ENCODE measurements at places on chromosomes 16 and 17.

GRCh38 chr16:4052801-4053293 is 63.4 kb downstream of the ADCY9 start:
- DNase-seq: peak; percentile 17

DNA sequence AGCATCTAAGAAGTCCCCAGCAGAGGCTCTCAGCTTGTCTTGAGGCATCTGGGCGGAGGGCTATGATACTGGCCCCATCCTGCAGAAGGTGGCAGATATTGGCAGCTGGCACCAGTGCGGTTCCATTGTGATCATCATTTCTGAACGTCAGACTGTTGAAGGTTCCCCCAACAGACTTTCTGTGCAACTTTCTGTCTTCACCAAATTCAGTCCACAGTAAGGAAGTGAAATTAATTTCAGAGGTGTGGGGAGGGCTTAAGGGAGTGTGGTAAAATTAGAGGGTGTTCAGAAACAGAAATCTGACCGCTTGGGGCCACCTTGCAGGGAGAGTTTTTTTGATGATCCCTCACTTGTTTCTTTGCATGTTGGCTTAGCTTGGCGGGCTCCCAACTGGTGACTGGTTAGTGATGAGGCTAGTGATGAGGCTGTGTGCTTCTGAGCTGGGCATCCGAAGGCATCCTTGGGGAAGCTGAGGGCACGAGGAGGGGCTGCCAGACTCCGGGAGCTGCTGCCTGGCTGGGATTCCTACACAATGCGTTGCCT is at the start of gene CIITA:
Gene CIITA, plus strand, starts transcription at position 404 of the 543 bp plus-strand sequence. Its CDS starts 129 bp downstream, at position 533.
- DNase-seq: peak; percentile 97

- DNase-seq: no peak
These were observed 358.3 kb downstream of the SEC14L1 start for GRCh38 chr17:77498791-77499698.

DNA sequence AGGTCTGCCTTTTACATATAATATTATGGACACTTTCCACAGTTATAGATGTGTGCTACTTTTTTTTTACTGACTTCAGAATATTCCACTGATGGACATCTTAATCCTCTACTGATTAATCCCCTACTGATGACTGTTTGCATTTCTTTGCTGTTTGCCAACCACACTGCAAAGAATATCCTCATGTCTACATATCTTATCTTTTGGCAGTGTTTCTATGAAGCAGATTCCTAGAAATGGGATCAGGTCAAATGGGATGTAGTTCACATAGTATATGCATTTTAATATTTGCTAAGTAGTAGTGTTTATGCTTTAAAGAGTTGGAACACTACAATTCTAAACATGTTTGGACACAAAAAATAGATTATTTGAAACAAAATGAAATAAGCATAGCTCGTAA is 3.2 kb downstream of the CCL3 start:
- no peak for DNase-seq

GRCh38 chr17:50003911-50004310 is 8.9 kb upstream of the DLX3 start:
- DNase-seq: no peak

DNA sequence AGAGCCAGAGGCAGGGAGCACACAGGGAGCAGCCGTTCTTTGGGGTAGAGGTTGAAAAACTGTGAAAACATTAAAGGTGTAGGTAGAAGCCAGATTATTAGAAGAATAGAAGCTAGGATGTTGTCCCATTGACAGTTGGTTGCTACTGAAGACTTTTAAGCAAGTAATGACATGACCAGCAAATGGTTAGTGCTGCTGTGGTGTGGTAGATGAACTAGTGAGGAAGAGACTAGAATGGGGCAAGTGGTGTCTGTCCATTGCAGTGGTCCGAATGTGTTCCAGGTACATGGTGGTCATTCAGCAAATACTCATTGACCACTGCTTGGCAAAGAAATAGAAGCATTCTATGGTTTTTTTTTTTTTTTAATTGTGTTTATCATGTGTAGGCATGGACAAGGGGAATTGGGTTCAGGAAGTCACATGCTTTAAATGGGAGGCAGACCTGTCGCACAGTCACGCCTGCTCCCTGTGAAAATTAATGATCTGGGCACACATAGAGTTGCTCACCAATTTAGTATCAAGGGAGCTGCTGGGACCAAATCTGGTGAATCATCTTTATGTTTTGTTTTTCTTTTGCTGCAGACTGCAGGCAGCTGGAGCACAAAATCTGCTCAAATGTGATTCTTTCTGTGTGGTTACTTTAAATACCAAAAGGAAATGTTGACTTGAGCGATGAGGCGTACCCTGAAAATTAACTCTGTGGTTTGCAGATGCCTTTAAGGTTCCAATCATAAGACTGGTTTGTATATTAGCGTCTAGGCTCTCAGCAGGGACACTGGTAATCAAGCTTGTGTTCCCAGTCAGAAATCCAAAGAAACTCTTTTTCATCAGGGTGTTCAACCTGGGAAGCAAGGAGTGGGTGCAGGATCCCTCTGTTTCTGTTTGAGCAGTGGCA is 30.7 kb downstream of the YPEL2 start:
- peak; percentile 95 for DNase-seq

DNA sequence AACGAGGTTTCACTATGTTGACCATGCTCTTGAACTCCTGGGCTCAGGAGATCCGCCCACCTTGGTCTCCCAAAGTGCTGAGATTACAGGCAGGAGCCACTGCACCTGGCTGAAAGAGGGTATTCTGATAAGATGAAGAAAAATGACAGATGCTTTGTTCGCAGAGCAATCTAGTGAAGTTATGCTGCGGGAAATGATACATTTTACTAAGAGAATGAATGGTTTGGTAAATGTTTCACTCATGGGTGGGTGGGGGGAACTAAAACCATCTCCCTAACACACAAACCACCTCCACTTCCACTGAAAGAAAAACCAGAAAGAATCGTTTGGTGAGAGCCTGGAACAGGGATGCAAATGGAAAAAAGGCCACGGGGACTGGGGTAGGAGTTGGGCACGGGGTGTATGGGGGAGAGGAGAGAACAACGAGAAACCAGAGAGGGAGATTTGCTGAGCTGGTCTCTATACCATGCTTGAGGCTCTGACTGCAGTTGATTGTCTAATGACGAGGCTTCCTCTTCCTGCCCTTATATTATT is 19.0 kb upstream of the XYLT2 start:
- no peak for DNase-seq

- no peak for DNase-seq
These were observed 2.4 kb upstream of the EIF1 start for GRCh38 chr17:41686281-41686680.

DNA sequence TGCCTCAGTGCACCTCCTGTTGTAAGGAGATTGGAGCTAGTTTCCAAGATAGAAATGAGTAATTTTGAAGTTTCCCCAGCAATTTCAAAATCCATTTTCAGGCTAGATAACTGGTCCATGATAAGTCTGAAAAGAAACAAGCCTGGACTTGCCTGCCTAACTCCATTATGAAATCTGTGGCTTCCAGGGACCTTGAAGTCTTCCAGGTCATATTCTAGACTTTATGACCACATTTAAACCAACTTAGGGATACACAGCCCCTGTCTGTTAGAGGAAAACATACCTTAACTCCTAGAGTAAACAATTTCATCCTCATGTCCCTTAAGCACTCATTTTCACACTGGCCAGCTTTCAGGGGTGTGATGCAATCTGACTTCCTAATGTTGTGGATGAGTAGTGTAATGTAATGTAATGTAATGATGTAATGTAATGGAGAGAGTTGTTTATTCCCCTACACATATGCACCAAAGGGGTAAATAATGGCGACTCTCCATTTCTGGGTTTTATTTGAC is 96.7 kb upstream of the FAM20A start:
- DNase-seq: no peak

DNA sequence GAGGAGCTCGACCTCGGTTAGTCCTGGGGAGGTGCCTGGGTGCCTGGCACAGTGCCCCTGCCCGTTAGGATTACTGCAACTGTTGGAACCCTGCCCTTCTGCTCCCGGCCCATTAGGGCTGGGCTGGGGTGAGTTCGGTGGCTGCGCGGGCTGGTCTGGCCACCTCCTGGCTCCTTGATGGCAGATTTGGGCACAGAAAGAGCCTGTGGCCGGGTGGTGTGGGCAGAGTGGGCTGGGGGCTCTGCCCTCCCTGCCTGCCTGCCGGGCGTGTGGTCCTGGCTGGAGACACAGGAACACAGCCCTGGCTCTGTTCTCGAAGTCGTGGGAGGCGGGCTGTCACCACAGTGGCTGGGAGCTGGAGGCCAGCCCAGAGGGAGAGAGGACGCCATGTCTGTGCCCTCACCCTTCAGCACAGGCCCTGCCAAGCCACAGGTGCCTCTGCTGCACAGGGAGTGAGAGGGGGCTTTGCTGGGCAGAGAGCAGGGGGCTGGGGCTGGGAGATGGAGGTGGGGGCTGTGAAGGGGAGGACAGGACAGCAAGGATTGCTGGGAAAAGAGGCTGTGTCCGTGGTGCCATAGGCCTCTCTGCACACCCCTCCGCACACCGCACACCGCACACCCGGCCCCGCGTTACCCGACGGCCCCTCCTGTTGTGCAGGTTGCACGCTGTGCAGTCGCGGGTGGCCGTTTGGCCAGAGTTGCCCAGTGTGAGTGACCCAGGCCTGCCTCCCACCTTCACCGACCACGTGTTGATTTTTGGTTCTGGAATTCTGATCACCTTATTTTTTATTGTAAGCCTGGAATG is 236.6 kb upstream of the GSE1 start:
- DNase-seq: peak; percentile 35

GRCh38 chr17:35254107-35254773 is 11.4 kb downstream of the SLFN5 start:
- peak; percentile 96 for DNase-seq

DNA sequence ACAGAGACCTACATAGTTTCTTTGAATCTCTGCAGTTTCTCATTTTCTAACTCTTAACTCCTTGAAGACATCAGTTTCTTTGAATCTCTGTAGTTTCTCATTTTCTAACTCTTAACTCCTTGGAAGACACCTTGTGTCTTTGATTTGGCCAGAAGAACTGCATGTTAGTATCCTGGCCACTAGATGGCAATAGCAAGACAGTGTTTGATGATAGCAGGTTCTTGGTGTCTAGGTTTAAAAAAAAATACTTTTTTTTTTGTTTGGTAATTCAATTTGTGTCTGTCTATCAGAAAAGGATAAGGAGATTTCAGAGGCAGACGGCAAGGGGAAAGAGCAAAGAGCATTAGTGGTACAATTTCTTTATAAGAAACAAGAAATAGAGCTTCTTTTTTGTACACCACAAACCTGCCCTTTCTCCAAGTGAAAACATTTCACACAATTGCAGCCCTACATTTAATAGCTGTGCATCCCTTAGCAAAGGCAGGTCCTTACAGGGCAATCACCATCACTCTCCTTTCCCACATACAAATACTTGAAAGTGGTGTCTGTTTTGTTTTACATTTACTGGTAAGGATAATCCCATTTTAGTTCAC is 1324.9 kb upstream of the CDH8 start:
- peak; percentile 61 for DNase-seq

- no peak for DNase-seq
These were observed 84.1 kb upstream of the CPHXL start for GRCh38 chr16:75810342-75810741.

DNA sequence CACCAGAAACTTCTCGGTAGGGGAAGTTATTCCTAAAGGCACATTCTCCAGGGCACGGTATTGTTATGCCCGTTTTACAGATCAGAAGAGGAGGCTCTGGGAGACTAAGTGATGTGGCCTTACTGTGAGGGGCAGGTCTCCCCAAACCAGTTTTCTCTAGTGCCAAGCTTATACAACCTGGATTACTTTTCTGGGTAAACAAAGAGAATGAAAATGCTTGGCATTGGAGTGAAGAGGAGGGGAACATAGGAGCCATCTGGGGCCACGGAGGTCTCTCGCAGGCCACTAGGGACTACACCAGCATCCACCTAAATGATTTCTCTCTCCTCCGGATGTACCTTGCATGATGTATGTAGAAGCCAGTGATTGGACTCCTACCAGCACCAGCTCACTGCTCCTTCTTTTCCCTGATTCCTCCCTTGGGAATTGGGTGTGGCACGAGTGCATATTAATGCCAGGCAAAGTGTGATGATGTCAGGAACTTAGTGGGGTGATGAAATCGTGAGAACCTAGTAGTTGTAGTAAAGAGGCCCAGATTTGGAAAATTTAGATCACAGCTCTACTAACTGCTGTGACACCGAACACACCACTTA is 674 bp downstream of the TOM1L1 start:
- DNase-seq: peak; percentile 33

DNA sequence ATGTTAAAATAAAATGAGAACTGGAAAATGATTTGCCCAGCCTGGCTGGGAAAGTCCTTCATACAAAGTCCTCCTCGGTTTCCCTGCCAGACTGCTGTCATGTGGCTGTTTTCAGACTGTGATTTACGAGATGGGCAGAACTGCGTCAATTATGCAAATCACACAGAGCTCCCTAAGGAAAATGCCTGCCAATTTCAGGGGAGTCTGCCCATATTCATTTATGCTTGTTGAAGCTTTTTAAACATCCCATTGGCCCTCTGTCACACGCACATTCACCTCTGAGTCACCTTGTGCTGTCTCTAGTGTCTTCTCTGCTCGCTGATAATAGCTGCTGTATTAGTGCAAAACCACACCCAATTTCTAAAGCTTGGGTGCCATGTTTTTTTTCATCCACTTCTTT is 81.7 kb upstream of the FAM20A start:
- no peak for DNase-seq

- peak; percentile 23 for DNase-seq
These were observed 21.2 kb upstream of the TAOK1 start for GRCh38 chr17:29368926-29369325.

- no peak for DNase-seq
These were observed 1.4 kb upstream of the MYOCD start for GRCh38 chr17:12664252-12664651.

DNA sequence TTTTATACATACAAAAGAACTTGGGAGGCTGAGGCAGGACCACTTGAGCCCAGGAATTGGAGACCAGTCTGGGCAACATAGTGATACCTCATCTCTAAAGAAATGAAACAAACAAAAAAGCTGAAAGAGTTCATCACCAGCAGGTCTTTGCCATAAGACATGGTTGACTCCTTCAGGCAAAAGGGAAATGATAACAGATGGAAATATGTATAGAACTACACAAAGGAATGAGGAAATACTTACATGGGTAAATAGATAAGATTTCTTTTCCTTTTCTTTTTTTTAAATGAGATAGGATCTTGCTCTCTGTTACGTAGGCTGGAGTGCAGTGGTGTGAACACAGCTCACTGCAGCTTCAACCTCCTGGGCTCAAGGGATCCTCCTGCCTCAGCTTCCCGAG is 165.3 kb downstream of the PARN start:
- DNase-seq: no peak

- DNase-seq: no peak
These were observed 16.9 kb downstream of the NSMCE1 start for GRCh38 chr16:27251541-27252205.

DNA sequence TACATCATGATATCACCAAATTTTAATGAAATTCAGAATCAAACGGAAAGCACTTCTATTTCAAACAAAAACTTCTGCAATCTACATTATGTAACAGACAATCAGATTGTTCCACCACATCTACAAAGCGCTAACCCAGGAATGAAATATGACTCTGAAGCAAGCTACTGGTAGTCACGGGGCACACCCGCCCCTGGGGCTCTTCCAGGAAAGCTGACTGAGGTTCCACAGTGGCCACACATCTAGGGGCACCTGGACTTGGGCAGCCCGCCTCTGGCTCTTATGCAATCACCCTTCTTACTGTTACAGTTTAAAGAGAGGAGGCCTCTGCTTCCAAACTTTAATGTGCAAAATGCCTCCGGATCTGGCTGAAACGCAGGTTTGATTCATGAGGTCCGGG is 27.5 kb downstream of the ZCCHC14 start:
- peak; percentile 93 for DNase-seq
